NCI-H2081 (cell line): ENCODE measurements at places on chromosomes 11 and 22.

GRCh38 chr22:19730198-19730597 is 6.9 kb downstream of the GP1BB start:
- DNase-seq: no peak

GRCh38 chr11:133382131-133382812 is 150.0 kb downstream of the OPCML start:
- DNase-seq: no peak

DNA sequence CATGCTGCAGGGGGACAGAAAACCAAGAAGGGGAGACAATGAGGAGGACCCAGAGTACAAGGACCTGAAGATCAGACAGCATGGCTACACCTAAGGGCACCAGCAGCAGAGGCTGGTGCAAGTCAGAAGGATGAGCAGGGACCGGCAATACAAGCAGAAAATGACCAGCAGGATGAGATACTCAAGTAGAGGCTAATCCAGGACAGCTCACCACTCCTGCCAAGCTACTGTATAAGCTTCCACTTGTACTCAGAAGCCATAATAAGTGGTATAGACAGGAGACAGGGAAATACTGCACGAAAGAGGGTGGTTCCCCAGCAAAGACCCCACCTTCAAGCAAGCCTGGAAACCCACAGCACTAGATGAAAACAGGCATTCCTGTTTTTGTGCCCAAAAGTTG is 138.7 kb upstream of the ZC3H12C start:
- DNase-seq: no peak

GRCh38 chr22:28019881-28020861 is 101.1 kb upstream of the PITPNB start:
- peak; percentile 21 for DNase-seq

- DNase-seq: no peak
These were observed 4.4 kb downstream of the EFEMP2 start for GRCh38 chr11:65868076-65868667.

- no peak for DNase-seq
These were observed 49.1 kb upstream of the LRRC32 start for GRCh38 chr11:76719686-76720085.

- no peak for DNase-seq
These were observed 88.0 kb upstream of the SHISAL1 start for GRCh38 chr22:44400763-44401060.

- DNase-seq: no peak
These were observed 3.9 kb downstream of the CAPRIN1 start for GRCh38 chr11:34055218-34056000.
